ENCODE measurements at places on chromosomes 1 and 21. TPM values are rescaled to one million over a fixed set of nuclear protein-coding genes. Genes with fewer than 3 reads are reported as not detected.
A peak's percentile ranks its signal among the peaks of the same experiment; 100 is the strongest.

The GPR161 gene
- total RNA-seq: 10.4 TPM

The PPFIA4 gene
- 12.4 TPM for total RNA-seq

The SMG5 gene
- total RNA-seq: 58.5 TPM

The RIPPLY3 gene
- 0.15 TPM for total RNA-seq

The F13B gene
- total RNA-seq: not detected

DNA sequence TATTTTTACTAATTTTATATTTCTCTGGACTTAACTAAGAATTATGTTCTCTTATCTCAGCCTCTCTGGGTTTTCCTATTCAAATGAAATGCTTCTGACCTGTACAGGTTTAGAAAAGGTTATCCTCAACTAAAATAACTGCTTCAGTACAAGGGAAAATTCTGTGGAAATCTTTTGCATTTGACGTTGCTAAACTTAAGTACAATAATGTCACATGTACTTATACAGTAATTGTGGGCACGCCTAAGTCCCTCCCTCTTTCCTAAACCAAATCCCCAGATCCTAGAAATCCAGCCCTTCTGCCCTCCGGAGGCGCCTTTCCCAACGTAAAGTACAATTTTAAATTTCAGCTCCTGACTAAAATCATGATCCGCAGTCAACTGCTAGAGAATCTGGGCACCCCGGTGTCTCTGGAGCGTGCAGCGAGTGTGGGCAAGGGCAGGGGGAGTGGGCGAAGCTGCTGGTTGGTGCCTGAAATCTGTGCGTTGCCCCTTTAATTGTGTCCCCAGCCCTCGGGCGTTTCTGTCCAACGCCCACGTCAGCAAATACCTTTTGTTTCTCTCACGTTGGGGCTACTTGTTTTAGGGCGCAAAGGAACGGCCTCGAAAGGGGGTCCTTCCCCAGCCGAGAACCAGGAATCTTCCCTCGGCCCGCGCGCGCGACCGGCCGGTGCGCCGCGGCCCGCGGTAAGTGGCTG is at the start of gene ZBTB8A:
TSS of gene ZBTB8A (plus strand) at position 541 of the 697 bp plus-strand sequence. CDS start 53,505 bp downstream, outside the sequence.
- DNase-seq: peak; percentile 34

DNA sequence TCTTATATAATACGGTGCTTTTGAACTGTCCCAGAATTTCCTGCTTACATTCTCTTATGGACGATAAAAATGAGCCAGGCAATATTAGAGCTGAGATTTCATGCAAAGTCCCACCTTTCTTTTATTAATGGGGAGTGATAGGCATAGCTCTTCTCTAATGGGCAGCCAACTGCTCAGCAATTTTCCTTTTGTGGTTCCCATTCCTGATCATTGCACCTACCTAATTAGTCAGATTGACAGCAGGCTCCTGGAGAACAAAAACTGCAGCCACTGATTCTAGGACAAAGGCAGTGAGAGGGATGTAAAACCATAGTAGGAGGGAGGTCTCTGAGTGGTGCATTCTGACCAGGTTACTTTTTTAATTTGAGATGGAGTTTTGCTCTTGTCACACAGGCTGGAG is 110.4 kb downstream of the UCK2 start:
- no peak for DNase-seq

DNA sequence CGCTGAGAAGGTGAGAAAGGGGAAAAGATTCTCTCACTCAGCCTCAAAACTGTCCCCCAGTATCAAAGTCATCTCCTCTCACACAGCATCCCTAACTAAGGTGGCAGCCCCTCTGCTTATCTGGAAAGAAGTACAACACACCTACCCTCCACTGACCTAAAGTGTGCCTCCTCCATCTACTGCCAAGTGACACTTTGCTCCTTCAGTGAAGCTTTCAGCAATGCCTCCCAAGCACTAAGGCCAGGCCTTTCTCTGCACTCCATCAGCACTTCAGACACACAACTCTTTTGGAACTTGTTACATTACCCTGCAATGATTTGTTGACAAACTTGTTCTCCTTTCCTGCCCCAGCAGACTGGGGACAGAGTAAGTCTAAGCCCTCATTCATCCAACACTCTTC is 1.4 kb downstream of the SH3BP5L start:
- no peak for DNase-seq

DNA sequence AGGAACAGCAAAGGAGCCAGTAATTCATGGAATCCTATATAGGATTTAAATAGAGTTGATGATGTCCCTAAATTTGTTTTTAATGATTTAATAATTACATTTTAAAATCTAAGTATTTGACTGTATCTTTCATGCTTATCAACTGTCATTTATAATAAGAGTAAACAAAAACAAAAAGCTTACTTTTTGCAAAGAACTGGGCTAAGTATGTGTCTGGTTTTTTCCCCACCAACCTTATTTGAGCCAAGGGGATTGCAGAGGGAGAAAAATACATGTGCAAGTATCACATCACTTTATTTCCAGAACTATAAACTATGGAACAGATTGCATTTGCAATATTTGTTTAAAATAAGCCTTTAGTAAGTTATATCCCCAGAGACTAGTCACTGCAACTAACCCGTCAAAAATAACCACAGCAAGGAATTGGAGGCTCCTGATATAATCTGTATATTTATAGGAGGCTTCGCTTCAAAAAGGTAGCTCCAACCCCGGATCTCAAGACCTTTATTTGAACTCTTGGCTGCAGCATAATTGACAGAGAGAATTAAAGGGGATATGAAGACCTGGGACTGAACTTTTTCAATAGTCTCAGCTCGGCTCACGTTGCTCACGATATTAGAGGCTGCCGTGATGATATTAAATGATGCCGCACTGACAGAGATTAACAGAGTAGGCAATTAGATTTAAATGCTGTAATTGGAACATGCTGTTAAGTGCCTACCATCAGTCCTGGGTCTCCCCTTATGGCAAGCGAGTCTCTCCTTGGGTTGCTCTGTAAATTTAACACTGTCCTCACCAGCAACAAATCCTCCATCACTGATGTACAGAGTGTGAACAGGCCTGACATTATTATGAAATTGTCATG is 329.1 kb upstream of the NFIA start:
- DNase-seq: no peak

- DNase-seq: no peak
These were observed 94.5 kb upstream of the FMN2 start for GRCh38 chr1:239997160-239997514.

DNA sequence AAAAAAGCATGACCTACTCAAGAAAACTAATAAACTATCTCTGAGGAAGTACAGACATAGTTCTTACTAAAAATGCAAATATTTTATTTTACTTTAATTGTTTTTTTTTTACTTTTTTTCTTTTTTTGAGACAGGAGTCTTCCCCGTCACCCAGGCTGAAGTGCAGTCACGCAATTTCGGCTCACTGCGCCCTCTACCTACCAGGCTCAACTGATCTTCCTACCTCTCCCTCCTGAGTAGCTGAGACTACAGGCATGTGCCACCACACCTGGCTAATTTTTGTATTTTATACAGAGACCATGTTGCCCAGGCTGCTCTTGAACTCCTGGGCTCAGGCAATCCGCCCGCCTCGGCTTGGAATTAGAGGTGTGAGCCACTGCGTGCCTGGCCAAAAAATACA is 1263.1 kb downstream of the KCNT2 start:
- DNase-seq: no peak

DNA sequence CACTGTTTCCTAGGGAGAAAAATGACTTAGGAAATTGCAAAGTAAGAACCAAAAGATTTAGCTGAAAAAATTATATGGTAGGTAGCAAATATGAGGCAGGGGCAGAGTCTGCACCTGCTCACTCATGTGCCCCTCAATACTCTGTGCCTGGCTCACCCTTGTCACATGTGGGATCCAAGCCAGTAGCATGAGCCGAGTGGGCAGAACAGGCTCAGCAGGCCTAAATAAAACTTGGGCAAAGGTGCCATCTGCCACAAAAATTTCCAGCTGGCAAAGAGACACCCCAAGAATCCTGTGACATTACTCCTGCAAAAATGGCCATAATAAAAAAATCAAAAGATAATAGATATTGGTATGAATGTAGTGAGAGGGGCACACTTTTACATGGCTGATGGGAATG is 1321.2 kb downstream of the NCAM2 start:
- DNase-seq: no peak

DNA sequence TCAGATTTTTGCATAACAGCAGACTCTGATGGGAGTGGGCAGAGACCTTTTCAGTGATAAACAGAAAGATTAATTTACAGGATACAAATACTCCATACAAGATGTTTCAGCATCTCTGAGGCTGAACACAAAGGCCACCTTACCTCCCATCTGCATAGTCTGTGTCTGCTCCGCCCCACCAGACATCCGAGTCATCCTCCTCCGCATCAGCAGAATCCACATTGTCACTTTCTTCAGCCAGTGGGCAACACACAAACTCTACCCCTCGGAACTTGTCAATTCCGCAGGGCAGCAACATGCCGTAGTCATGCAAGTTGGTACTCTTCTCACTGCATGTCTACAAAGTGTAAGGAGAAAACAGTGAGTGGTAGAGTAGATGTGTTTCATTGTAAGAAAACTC is 119.7 kb downstream of the APP start:
- DNase-seq: no peak

DNA sequence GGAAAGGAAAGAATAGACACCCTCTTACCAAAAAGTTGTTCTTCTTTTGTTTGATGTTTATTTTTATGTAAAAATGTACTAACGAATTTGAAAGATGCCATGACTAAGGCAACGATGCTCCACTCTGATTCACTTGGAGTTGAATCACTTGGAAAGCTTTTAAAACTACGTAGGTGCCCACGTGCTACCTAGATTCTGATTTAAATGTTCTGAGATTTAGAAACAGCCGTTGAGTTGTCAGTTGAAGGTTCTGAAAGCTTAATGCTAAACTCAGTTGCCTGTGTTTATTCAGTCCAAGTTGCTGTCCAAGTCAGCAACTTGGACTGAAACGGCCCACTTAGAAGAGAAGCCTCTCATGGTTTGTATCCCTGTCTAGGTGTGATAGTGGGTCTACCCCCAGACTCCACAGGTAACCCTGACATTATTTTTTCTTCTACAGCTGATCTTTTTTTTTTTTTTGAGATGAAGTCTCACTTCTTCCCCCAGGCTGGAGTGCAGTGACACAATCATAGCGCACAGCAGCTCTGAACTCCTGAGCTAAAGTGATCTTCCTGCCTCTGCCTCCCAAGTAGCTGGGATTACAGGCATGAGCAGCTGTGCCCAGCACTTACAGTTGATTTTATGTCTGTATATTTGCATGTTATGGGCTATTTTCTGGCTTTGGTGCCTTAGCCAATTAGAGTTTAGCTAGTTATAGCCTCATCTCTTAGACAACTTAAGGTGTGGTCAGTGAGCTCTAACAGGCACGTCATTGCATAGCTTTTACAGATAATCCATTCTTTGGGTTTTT is 1.4 kb upstream of the VAMP4 start:
- peak; percentile 87 for DNase-seq

- DNase-seq: peak; percentile 80
These were observed 47.0 kb downstream of the CYP2J2 start for GRCh38 chr1:59879574-59879973.

DNA sequence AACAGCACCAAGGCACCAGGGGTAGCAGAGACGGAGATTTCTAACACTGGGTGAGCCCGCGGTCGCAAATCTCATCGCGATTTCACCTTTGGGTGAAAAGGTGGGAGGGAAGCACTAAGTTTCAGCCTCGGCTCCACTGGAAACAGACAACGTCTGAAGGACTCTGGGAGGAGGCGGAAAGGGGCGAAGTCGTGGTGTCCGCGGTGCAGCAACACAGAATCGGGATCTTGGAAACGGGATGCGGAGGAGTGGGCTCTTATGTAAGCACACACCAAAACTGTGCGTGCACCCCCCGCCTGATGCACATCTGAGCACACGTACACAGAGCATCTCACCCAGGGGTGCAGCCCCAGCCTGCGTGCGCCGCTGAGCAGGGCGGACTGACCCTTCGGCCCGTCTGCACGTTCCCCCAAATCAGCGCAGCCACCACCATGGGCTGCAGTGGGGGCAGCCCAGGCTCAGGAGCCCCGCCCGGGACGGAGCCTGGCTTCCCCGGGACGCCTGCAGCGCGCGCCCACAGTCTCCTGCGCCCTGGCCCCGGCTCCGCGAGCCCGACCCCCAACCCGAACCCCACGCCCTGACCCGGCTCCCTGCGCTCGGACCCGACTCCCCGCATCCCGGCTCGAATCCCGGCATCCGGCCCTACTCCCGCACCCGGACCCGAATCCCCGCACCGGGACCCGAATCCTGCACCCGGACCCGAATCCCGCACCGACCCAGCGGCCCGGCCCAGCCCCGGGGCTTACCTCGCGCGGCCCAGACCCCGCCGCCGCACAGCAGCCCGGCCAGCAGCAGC is 670 bp downstream of the CLSTN1 start:
- no peak for DNase-seq

DNA sequence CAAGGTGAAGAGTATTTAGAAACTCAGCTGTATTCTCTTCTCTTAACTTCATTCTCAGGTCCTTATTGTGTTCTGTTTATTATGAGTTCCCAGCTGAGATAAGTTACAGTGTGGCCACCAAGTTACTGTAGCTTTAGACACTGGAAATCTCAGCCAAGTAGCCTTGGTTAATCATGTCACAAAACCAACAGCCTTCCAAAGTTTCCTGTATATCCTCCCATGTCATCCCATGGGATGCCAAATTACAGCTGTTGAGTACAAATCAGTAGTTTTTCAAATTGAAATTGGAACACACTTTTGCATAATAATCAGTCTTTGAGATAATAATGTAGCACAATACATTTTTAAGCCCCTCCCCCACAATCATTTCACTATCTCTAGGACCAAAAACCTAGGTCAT is 10.7 kb downstream of the ADAMTS5 start:
- DNase-seq: no peak

GRCh38 chr1:65896721-65897120 is 104.0 kb downstream of the PDE4B start:
- DNase-seq: peak; percentile 11

- DNase-seq: no peak
These were observed 60.2 kb downstream of the PCP4 start for GRCh38 chr21:39927304-39927886.

DNA sequence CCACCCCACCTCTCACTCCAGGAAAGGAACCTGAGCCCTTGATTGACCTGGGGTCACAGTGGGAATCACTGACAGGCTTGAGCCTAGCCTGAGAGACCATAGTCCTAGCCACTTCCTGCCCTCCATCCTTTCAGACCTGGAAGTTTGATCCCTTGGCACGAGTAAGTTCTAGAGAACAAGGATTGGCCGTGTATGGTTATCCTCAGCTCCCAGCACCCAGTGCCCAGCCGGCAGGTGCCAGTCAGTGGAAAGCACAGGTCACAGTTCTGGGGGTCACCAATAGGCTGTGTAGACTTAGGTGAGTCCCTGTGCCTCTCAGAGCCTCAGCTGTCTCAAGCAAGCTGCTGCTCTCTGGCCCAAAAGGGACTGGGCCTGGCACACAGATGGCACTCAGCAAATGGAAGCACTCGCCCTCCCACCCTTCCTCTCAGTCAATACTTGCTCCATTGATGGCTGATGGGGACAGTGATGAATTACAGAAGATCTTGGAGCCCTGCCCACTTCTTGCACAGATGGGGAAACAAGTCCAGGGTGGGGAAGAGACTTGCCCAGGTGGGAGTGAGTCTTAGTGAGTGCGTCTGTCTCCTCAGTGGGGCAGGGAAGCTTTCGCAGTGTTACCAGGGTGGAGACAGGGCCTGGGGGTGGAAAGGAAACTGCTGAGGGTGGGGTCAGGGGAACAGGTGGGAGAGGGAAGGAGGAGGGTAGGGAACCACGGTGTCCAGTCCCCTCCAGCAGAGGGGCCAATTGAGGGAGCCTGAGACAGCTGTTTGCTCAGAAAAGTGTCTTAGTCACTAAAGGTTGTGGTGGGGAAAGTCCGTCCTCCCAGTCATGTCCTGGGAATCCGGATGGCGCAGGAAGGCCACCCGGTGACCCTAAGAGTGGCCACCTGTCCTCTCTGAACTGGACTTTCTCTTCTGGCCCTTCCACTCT is 2.6 kb upstream of the KCNQ4 start:
- DNase-seq: no peak
